Liver (tissue), 10 donors: ENCODE measurements at places on chromosomes 5 and 9. TPM values are rescaled to one million over a fixed set of nuclear protein-coding genes. Genes with fewer than 3 reads are reported as not detected.

GRCh38 chr5:120655828-120656435 is 191.8 kb downstream of the PRR16 start:
- DNase-seq = peak; percentile 39

PCDHB4 gene
- polyA plus RNA-seq = 0.36 TPM

LRRC19 gene
- 0.27 TPM for polyA plus RNA-seq

ERCC6L2 gene
- 4.7 TPM for polyA plus RNA-seq

DNA sequence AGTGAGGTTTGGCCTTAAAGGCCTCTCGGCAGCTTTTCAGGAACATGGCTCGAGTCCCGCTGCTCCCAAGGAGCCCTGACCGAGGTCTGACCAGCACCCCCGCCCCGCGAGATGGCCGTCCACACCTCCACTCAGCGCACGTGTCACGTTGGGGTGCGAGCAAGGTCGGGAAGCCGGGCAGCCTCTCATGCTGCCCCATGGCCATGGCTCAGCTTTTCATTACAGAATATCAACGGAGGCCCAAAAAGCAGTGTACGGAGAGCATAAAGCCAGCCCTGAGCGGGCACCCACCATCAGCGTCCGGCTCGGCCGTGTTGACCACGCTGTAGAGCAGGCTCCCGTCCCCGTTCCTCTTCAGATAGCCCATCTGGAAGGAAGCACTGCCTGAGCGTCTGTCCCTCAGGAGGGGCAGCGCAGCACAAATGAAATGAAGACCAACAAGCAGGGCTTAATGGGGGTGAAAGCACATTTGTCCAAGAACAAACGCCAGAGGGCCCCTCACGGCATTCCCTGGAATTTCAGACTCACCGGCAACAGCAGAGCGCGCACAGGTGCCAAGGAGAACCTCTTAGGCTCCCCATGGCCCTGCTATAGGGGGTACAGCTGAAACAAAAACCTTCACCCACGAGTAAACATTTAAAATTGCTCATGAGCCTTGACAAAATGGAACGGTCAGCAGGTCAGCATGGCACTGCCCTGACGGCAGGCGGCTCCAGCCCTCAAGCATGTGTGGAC is 11.6 kb downstream of the BRD9 start:
- no peak for DNase-seq

- no peak for DNase-seq
Measured at GRCh38 chr9:118643118-118643517, 726.1 kb downstream of the BRINP1 start.

GRCh38 chr5:44885903-44886302 is 77.2 kb downstream of the MRPS30 start:
- DNase-seq = no peak

GRCh38 chr5:134570886-134571285 is 45.4 kb downstream of the JADE2 start:
- DNase-seq = no peak

TOR1A gene
- polyA plus RNA-seq = 34.0 TPM

GRCh38 chr5:138276402-138277054 is 2.1 kb upstream of the GFRA3 start:
- no peak for DNase-seq

PPIC gene
- polyA plus RNA-seq = 26.3 TPM

- no peak for DNase-seq
Measured at GRCh38 chr5:143362664-143363227, 40.7 kb downstream of the NR3C1 start.

ARHGEF37 gene
- 2.0 TPM for polyA plus RNA-seq

MZB1 gene
- 23.7 TPM for polyA plus RNA-seq

DNA sequence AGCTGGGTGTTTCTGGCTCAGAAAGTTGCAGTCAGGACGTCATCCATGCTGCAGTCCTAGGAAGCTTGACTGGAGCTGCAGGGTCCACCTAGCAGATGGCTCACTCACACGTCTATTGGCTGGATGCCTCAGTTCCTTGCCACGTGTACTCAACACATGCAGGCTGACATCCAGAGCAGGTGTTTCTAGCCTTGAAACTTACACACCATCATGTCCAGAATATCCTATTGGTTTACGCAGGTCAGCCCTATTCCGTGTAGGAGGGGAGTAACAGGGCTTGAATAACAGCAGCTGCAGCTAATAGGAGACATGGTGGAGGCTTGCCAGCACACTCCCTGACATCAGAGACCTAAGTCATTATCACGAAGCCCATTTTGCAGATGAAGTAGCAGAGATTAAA is 473.5 kb downstream of the ACTL7B start:
- no peak for DNase-seq

DNA sequence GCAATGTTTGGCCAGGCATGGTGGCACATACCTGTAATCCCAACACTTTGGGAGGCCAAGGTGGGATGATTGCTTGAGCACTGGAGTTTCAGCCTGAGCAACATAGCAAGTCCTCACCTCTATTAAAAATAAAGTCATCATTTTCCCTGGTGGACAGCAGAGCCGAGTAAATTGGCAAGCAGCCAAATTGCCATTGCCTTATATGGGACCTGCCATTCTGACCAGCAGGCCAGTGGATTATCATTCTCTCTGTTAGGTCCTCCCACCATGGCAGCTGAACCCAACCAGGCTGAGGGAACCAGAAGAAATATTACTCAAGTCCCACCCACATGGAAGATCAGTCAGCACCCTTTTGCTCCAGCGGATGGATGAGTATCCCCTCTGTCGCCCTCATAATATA is 1829.9 kb downstream of the EFNA5 start:
- DNase-seq = no peak

- no peak for DNase-seq
Measured at GRCh38 chr5:3801967-3802366, 206.3 kb downstream of the IRX1 start.

DNA sequence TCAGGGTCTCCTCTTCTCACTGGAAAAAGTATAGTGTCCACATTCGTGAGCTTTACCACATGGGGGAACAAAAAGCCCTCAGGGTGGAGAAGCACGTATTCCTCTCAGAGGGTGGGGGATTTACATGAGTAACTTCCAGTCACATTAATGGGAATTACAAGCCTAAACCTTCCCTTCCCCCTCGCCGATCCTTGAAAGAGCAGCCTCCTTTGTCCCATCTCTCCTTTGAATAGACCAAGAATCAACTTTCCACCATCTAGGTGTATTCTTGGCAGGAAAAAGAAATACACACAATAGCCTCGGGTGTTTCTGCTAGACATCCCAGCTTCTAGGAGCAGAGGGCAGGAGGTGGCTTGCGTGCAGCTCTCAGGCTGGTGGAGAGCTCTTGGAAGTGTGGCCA is 144.4 kb downstream of the ZNF462 start:
- no peak for DNase-seq

GRCh38 chr5:90854169-90854568 is 295.6 kb downstream of the ADGRV1 start:
- no peak for DNase-seq

DNA sequence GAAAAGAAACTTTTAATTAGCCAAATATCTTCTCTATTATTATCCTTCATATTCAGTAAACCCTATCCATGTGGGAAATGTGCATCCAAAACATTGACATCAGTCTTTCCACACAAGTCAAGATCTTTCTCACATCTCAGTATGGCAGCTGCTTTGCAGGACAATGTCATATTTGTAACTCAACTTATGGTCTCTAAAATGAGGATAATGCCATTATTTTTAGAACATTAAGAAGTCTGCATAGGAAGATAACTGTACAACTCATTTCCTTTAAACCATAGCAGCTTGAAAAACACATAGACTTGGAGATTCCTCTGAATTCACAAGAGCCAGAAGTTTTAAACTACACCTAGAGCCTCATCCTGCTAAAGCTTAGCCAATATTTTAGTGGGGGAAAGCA is 43.7 kb downstream of the MCTP1 start:
- no peak for DNase-seq

FCHSD1 gene
- 2.1 TPM for polyA plus RNA-seq

GLE1 gene
- polyA plus RNA-seq = 10.0 TPM

GRCh38 chr5:168193493-168194250 is 97.8 kb upstream of the WWC1 start:
- DNase-seq = no peak

DNA sequence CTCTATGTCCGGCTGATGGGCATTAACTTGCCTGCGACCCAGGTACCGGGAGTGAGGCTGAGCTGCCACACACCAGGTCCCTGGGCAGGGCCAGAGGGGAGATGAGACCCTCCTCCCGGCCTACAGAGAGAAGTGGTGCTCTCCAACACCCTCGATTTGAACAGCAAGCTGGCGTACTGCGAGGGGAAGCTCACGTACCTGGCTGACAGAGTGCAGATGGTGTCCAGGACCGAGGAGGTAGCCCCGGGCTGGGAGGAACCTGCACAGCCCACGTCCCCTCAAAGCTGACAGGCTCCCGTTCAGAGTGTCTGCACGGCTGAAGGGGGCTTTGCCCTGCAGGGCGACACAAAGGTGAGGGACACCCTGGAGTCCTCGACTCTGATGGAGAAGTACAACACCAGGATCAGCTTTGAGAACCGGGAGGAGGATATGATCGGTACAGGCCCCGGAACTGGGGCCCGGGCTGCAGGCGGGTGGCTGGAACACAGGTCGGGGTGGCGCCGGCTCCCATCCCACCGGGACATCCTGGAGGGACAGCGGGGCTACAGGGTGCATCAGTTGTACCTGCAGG is 1.0 kb upstream of the RABL6 start:
- DNase-seq = peak; percentile 31

- DNase-seq = no peak
Measured at GRCh38 chr5:5710471-5710870, 288.0 kb downstream of the ICE1 start.

- DNase-seq = no peak
Measured at GRCh38 chr9:129547063-129547462, 73.8 kb downstream of the C9orf50 start.

DNA sequence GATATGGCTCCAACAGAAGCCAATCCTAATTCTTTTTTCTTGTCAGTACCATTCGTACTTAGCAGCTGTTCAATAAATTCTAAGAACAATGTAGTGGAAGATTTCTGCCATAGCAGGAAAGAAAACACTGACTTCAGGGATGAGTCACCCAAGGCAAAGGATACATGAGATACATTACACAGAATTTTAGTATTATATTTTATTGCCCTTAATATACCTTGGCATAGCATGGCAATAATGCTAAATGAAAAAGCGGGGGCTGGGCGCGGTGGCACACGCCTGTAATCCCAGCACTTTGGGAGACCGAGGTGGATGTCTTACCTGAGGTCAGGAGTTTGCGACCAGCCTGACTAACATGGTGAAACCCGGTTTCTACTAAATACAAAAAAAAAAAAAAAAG is 619.1 kb upstream of the DAB2 start:
- no peak for DNase-seq

LCN9 gene
- not detected for polyA plus RNA-seq

DNA sequence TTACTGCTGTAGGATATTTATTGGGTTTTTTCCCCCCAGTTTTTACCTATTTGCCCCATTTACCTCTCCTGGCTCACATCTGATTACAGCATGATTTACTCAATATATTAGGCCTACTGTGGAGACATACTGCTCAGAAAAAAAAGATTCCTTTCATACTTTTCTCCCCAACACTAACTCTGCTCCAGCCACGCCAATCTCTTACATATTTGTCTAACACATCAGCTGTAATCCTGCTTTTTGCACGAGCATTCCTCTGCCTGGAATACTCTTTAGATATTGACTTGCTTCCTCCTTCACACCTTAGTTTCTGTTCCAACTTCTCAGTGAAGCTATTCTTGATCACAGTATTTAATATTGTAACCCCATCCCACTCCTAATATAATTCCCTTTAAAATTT is 158.1 kb upstream of the VCAN start:
- no peak for DNase-seq

FOXD4L5 gene
- polyA plus RNA-seq = not detected

DNA sequence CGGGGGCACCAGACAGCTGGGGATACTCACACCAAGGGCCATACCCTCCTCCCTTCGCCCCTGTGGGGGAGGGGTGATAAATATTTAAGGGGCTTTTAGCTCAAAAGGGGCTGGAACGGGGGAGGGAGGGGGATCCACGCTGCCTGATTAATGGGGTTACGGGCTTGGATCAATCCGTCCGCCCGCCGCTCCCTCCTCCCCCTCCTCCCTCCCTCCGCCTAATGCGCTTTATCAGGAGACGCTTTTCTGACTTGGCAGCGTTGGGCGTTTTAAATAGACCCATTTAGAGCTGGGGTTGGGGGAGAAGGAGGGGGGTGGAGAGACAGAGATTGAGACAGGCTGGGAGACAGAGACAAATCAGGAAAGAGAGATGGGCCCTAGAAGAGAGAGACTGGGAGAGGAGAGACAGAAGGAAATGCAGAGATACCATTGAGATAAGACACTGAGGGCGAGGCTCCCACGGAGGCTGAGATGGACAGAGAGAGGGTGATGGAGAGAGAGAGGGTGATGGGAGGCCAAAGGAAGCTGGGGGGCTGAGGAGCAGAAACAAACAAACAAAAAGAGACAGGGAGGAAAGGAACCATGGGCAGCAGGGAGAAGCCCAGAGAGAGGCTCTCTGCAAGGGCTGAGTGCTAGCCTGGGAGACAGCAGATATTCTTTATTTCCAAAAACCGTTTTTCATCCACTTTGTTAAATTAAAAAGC is 10.3 kb downstream of the CNTFR start:
- DNase-seq = no peak

- no peak for DNase-seq
Measured at GRCh38 chr5:168843277-168844015, 264.3 kb upstream of the PANK3 start.

IFNA21 gene
- polyA plus RNA-seq = not detected

ECM2 gene
- polyA plus RNA-seq = 11.6 TPM

GRCh38 chr5:66010476-66010875 is 84.1 kb downstream of the ERBIN start:
- no peak for DNase-seq

ROPN1L gene
- polyA plus RNA-seq = 0.53 TPM

PCDHGA7 gene
- 0.21 TPM for polyA plus RNA-seq

DNA sequence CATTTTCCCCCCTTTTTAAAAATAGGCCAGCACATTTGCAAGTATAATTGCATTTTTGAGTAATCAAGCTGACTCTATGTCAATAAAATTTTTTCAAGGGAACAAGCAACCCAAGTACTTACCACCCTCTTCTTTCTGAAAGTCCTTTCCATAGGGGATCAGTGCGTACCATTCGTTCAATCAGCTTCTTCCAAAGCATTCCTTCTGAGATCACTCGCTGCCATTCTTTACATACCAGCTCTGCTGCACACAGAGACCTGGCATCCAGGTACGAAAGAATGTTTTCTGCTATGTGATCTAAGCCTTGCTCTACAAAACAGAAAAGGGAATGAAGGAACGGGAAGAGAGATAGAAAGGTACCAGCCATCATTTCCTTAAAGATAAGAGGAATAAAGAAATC is 106.6 kb downstream of the FBXW11 start:
- no peak for DNase-seq

- DNase-seq = no peak
Measured at GRCh38 chr9:134267881-134268724, 58.2 kb upstream of the RXRA start.

GRCh38 chr5:175340180-175340579 is 103.8 kb downstream of the DRD1 start:
- no peak for DNase-seq
